ENCODE measurements at places on chromosomes 13 and 19.

DNA sequence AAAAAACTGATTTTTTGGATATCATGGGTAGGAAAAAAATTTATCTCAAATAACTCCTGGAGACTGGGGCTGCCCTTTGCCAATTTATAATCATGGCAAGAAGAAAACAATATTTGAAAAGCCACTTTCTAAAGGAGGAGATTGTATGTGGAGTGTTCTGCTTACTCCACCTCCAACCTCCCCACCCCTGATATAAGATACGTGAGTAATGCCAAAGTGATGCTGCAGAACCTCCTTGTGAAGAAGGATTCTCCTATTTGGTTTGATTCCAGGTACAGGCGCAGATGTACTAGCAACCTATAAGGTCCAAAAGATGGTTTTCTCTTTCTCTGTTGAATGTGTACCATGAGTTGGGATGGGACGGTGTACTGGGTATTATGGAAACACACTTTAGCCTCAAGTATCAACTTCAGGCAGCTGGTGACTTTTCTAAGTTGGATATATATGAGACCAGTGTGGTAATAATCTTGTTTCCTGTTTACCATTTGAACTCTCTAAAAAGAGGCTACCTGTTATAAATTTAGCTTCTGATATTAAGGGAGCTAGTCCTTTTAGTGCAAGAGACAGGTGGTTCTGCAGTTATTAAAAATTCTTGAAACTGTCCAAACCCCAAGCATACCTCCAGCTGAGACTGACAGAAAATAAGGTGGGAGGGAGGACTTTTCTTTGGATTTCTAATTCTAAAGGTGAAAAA lies 724.0 kb upstream of the MIR17HG start:
- no peak for DNase-seq

DNA sequence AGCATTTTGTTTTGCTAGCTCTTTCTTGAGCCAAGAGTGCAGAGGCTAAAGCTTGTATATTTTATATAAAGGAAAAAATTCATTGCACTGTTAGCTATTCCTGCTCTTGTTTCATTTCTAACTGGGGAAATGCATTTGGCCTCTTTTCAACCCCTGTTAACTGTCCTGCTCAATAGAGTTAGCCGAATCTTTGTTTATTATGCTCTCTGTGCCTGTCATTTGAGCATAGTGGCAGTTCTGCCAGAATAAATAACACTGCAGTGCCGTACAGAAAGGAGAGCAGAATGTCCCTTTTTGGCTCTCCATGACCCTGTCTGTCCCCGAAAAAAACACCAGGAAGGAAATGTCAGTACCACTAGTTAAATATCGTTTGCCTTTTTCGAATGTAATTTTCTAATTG lies 350.8 kb downstream of the MYO16 start:
- DNase-seq: no peak

DNA sequence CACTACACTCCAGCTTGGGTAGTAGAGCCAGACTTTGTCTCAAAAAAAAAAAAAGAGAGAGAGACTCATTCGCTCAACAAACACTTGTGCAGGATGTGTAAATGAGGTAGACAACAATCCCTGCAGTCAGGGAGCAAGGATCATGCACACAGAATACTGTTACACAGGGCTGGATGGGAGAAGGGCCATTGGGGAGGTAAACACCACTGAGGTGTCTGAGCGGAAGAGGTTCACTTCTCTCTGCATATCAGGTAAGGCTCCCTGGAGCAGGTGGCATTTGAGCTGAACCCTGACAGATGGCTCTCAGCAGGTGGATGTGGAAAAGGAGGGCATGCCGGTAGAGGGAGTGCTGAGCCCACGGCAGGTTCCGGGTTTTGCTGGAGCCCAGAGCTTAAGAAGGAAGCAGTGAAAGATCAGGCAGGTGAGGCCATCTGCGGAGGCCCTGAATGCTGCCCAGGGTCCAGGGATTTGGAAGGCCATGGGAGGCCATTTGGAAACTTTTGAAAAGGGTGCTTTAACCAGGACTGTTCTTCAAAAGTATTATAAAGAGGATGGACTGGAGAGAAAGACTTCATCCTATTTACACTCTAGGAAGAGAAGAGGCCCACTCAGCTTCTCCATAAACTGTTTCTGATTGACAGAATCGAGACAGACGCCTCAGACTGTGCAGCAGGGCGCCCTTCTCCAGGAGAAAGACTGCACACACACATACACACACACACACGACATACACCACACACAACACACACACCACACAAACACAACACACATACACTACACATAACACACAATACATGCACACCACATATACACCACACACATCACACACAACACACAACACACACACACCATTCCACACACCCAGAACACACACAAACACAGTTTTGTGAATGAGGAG lies 199.4 kb downstream of the USP12 start:
- DNase-seq: no peak

- no peak for DNase-seq
Measured at GRCh38 chr19:17482877-17483604, 12.7 kb downstream of the SLC27A1 start.

DNA sequence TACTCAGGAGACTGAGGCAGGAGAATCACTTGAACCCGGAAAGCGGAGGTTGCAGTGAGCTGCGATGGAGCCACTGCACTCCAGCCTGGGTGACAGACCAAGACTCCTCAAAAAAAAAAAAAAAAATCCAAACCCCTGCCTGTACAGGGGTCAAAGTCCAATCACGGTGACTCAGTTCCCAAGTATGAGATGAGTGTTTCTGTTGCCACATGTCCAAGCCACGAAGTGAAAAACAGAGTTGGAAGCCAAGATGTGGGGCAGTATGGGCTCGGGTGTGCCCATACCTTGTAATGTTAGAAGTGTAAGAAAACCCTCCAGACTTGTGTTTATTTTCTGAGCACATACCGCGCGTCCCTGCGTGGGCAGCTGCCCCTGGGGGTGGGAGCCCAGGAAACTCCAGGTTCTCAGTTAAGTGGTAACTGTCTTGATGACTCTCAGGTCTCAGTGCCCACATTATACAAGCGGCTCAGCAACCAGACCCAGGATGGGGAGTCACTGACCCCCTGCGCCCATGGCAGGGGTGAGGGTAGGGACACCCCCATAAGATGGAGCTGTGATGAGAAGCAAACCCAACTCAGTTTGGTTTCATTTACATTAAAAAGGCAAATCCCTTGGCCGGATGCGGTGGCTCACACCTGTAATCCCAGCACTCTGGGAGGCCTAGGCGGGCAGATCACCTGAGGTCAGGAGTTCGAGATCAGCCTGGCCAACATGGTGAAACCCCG lies 1.2 kb upstream of the GPX4 start:
- DNase-seq: peak; percentile 97
